ENCODE measurements at places on chromosomes 3 and 15.

DNA sequence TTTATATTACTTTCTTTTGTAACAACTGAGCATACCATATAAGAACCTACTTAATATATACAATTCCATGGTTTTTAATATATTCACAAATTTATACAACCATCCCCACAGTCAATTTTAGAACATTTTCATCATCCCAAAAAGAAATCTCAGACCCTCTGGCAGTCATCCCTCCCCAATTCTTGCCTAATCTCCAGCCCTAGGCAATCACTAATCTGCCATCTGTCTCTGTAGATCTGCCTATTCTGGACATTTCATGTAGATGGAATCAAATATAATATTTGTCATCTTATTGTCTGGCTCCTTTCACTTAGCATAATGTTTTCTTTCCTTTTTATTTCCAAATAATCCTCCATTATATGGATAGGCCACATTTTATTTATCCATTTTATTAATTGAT lies 92.5 kb downstream of the LARS2 start:
- DNase-seq, result no peak

GRCh38 chr3:16063603-16064002 lies 110.9 kb upstream of the GALNT15 start:
- DNase-seq, result no peak

- DNase-seq, result no peak
Observed at GRCh38 chr3:64398476-64398875, 173.2 kb upstream of the PRICKLE2 start.

GRCh38 chr3:197854596-197855343 lies 63.7 kb downstream of the LRCH3 start:
- no peak for DNase-seq

- no peak for DNase-seq
Observed at GRCh38 chr3:121545049-121545573, 677 bp downstream of the POLQ start.

DNA sequence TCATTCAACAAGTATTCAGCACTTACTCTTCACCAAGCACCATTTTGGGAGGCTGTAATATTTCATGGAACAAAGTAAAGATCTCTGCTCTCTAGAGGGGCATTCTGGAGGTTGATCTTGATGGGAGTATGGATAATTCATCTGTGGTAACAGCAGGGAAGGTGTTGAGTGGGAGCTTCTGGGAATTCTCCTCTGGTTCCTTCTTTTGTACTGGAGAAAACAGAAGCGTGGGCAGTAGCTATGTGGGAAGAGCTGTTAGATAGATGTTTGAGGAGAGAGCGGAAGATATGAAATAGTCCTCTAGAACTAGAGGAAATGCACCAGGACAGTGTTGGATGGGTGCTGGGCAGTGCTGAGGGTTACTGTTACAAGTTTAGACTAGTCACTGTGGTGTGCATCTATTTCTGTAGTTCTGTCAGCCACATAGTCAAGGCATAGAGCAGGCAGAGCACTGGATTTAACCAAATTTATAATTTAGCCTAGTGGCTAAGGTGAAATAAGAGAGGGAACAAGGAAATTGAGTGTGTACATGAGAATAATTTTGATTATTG lies 9.6 kb downstream of the NMD3 start:
- DNase-seq, result no peak

Data from stimulated activated CD8-positive, alpha-beta memory T cell treated with anti-CD3 and anti-CD28 coated beads, Interleukin-7, amount 100 ng/mL, for 4 hours (primary cell).